ENCODE measurements at places on chromosomes 7 and 10. TPM values are rescaled to one million over a fixed set of nuclear protein-coding genes. Genes with fewer than 3 reads are reported as not detected.

- DNase-seq = peak; percentile 54
Measured at GRCh38 chr7:44431091-44431608, 59.3 kb downstream of the NUDCD3 start.

GRCh38 chr7:100109521-100110163 lies 8.2 kb downstream of the AP4M1 start:
- DNase-seq = no peak

GRCh38 chr7:89028319-89028718 lies 232.8 kb upstream of the TEX47 start:
- no peak for DNase-seq

GRCh38 chr7:30511973-30512662 lies 7.5 kb upstream of the GGCT start:
- no peak for DNase-seq

DNA sequence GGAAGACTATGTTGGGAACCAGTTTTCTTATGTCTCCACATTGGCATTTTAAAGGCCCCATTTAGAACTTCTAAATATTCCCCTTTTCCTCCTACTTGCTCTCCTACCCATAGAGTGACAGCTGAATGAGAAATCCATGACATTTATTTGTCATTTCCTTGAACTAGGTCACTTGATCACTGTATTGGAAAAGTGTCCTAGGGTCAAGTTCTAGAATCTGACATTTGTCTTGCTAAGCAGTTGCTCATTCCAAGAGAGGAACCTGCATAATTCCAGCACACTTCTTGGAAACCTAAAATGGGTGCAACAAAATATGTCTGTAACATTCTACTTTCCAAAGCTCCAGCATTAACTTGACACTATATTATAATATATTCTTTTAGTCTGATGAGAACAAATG lies 3.6 kb upstream of the DPY19L1 start:
- no peak for DNase-seq

DNA sequence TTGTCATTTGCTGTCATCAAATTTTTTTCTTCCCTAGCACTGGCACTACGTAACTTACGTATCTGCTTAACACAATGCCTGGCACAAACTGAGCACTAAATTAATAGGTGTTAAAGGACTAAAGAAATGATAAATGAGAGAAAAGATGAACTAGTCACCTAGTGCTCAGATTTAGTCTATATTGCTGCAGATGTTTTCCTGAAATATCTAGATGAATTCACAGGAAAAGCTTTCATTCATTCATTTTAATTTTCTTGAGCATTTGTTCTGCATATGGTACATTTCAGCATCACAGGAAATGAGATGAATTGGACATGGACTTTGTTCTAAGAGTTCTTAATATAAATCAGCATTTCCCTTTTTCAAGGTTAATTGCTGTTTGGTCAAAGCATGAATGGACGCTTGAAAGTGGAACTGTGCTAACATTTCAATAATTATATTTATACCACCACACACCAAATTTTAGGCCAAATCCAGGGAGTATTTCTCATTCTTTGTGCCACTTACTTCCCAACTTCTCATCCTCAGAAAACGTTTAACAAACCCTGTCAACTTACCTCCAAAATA lies 163.2 kb upstream of the MDFIC start:
- DNase-seq = no peak

DNA sequence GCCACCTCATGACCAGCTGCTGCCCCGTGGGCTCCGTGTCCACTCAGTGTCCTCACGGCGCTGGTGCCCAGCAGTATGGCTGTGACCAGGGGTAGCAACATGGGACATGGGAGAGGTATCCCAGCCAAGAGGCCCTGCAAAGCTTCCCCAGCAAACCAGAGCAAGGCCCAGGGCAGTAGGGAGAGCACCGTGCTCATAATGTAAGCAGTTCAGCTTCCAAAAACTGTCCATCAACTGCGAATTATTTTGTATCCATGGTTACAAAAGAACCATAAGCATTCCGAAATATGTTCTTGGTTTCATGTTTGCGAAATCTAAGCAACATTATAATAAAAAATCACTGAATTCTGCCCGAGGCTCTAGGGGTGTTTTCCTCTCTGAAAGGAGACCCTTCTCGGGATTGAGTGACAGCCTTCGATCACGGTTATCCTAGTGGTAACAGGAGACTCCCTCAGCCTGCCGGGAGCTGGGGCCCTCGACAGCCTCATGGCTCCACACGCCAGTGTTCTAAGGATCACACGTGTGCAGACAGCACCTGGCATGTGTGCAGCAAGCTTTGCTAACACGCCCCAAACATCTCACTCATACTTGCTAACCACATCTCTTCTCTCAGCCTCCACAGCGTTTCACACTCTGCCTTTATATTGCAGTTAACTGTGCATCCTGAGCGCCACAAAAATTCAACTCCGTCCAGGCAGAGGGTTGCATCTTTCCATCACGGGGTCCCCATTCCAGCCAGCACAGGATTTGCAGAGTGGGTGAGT lies 117.6 kb downstream of the DIP2C start:
- DNase-seq = no peak

DNA sequence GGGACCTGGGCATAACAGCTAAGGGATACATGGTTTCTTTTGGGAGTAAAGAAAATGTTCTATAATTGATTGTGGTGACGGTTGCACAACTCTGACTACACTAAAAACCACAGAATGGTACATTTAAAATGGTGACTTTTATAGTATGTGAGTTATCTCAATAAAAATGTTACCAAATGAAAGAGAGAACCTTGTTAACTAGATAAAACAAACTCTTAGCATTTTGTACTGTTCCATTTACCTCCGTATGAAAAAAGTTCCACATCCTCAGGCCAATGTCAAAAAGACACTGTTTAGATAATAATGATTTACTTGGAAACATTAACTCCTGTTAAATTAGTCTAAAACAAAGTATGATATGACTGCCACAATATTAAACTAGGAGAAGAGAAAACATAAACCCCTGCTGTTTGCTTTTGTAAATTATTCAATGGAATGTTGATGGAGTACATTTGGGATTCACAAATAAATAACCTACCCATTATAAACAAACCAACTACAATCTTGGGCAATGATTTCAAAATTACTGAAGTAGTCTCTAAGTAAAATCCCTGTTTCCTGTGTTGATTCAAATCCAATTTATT lies 60.7 kb downstream of the SMURF1 start:
- no peak for DNase-seq

DNA sequence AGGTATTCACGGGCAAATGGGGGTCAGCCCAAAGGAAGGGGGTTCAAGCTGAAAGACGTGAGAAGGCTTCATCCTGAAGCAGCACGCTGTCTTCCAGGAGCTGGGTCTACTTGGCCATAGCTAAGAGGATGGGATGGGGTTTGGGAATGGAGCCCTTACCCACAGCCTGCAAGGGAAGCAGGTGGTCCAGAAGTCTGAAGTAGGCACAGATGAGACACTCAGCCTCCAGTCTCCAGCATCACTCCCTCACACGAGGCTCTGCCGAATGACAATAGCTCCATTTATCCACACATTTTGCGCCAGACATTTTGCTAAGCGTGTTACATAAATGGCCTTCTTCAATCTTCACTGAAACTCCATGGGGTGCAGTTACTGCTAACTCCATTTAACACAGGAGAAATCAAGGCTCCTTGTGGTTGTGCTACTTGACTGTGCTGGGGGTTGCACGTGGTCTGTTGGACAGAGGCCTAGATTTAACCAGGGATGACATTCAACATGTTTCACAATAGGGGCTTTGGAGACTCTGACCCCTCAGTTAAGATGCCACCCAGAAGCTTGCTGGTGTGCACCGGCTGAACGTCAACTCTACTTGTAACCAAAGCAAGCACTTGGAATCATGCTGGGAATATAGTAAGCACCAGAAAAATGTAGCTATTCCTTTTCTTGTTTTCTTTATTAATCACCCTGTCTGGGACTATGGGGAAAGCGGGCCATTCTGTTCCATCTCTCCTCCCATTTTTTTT lies 85.3 kb downstream of the FAM241B start:
- no peak for DNase-seq

- DNase-seq = no peak
Measured at GRCh38 chr7:154627646-154628290, 375.2 kb downstream of the PAXIP1 start.

GRCh38 chr10:111871458-111871857 lies 312.1 kb downstream of the GPAM start:
- DNase-seq = no peak

DNA sequence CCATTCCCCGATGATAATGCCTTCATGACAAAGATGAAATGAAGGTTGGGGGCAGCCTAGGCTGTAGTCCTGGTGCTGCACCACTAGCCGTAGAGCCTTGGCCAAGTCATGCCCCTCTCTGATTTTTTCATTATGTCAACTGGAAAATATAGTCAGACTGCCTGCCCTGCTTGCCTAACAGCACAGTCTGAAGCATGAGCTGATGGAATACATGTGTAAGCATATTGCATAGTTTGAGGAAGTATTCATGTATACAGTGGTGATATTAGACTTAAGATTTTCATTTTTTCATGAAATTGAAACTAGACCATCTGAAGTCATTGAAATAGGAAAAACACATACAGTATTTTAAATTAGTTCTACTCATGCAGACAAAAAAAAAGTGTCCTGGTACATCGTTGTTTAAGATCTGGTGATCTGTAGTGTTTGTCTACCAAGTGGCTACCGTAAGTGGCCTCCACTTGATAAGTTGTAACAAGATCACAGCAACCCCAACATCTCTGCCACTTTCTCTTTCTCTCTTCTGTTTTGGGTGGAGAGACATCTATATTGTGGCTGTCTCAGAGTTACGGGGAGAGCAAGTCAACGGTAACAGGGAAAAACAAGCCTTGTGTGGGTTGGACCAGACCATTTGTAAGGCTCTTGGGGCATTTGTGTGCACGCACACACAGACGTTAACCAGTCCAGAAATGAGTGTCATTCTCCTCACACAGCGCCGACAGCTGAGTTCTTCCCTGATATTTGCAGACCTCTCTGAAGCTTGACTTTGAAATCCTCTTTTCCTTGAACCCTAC lies 716.6 kb upstream of the GALNT17 start:
- DNase-seq = no peak

GRCh38 chr7:134854816-134855215 lies 75.4 kb downstream of the CALD1 start:
- DNase-seq = no peak

- DNase-seq = peak; percentile 61
Measured at GRCh38 chr10:104308439-104308903, 29.8 kb downstream of the ITPRIP start.

GRCh38 chr7:112481833-112482670 lies 1.3 kb downstream of the LSMEM1 start:
- DNase-seq = no peak

DNA sequence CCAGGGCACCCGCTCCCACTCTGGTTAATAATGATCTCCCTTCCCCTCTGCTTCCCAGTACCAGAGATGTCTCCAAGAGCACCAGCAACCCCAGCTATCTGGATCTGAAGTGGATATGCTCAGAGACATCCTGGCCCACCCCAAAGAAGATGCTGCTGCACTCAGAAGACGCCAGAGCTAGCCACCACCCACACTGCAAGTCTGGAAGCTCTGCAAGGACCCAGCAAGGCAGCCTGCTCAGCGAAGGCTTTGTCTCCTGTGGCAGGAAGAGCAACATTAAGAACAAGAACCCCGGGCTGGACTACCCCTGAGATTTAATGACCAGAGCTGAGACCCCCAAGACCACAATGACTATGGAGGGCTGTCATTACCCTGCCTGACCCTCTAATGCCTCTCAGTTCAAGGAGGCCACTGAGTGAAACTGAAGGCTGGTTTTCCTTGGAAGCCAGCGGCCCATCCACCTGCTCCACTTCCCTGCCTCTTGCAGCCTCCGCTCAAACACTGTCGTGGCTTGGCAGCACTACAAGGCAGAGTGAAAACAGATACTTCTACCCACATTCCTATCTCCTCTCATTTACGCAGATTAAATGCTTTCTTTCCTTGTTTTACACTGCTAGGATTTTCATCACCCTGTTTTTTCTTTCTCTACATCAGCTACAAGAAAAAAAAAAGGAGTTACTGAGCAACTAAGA lies 202.2 kb downstream of the SNX10 start:
- DNase-seq = no peak

DNA sequence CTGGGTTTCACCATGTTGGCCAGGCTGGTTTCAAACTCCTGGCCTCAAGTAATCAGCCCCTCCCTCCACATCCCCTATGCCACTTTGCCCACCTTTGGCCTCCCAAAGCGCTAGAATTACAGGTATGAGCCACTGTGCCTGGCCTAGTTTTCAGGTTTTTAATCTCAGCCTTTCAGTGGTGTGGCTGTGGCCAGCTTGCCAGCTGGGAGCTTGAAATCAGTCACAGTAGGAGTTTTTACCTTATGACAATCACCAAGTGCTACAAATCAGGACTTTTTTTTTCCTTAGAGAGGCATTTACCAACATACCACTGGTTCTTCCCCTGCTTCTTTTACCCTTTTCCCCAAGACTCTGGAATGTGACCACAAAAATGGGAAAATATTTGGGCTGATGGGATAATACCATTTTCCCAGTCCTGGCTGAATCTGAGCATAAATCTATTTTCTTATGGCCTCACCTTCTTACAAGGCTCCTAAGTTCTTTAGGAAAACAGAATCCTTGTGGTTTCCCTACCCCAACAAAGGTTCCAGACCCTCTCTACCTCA lies 6.2 kb downstream of the STEAP4 start:
- DNase-seq = no peak

- no peak for DNase-seq
Measured at GRCh38 chr7:142567201-142568075, 181.8 kb upstream of the PRSS1 start.

DNA sequence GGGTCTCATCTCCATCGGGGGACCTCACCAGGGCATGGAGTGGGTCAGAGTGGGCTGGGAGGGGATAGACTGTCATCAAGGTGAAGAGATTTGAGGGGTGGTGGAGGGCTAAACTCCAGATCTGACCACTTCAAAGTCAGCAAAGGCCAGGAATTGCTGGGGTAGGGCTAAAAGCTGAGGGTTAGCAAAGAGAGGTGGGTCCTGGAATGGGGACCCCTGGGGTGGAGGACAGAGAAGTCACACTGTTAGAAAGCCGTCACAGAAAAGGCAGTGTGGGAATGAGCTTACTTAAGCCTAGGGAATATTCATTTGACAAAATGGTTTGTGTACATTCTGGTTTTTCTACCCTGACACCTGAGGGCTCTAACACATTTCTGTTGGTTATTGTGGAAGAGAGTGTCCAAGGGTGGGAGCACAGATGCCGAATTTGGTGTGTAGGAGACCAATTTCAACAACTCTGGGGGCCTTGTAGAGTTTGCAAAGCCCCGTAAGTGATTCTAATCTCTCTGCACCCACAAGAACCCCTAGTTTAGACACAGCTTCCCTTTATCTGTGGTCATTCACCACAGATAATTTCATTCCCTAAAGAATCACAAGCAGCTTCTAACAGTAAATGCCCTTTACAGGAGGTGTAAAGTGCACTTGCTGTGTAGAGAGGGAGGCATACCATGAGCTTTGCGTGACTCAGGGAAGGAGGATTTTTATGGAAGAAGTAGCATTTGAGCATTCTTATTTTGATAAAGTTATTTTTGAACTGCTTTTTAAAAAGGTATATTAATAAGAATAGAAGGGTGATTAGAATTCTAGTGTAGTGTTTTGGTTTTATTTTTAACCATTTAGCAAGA lies 6.4 kb downstream of the FBH1 start:
- DNase-seq = no peak

NPY4R2 gene
- not detected for total RNA-seq

OR2A25 gene
- total RNA-seq = not detected

ATG9B gene
- total RNA-seq = 4.6 TPM

ACTL6B gene
- total RNA-seq = not detected

FBXL13 gene
- total RNA-seq = 0.85 TPM

GFRA1 gene
- not detected for total RNA-seq

HYAL4 gene
- not detected for total RNA-seq

KCND2 gene
- not detected for total RNA-seq

SPAM1 gene
- not detected for total RNA-seq

RNF133 gene
- not detected for total RNA-seq

INHBA gene
- total RNA-seq = not detected
